ENCODE measurements at places on chromosomes 7 and 10. TPM values are rescaled to one million over a fixed set of nuclear protein-coding genes. Genes with fewer than 3 reads are reported as not detected.

DNA sequence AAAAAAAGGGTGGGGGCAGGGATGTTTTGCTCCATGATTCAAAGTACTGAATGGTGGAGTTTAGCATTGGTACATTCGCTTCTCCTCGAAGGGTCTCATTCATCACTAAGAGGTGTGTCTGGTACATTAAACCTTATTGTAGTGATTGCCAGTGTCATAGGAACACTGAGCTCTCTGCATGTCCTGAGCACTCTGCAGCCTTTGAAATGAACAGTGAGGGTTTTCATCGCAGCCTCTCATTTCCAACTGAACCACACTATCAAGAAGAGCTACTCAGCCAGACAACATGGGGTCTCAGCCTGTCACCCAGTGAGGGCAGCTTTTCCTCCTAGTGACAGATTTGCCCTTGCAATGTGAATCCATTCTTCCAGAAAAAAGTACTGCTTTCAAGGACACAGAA, 7.6 kb upstream of the DEPP1 start:
- no peak for DNase-seq

DNA sequence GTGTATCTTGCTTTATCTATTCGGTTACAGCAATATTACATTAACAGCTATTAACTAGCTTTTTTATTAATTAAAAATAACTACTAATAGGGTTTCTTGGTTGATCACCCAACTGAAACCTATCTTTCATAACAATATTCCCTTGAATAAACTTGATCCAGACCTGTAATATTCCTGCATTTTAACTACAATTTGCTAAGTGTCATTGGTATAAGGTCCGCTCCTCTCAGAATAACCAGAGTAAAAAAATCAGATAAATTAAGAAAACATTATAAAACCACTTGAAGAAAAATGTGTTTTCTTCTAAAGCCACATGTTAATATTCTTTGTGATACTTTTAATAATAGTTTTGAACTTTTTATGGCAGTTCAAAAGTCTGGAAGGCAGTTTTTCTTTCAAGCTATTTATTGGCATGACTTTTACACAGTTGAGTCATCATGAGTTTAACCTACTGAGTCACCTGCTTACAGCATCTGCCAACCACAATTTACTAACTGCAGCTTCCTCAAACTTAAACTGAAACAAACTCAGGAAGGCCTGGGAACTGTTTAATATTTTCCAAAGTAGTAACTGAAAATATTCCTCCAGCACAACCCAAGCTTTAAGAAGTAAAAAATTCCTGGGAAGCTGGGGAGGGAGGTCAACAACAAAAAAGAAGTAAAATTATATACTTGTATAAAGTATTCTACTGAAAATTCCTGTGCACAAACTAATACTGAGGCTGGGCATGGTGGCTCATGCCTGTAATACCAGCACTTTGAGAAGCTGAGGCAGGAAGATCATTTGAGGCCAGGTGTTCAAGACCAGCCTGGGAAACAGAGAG, 103.2 kb downstream of the NRBF2 start:
- DNase-seq = no peak

- no peak for DNase-seq
Measured at GRCh38 chr7:13159467-13160184, 472.2 kb downstream of the ARL4A start.

GRCh38 chr10:29740981-29741545, 106.3 kb upstream of the SVIL start:
- no peak for DNase-seq

GRCh38 chr10:63169624-63170023, 36.5 kb downstream of the NRBF2 start:
- DNase-seq = no peak

- no peak for DNase-seq
Measured at GRCh38 chr10:33249659-33250345, 84.7 kb downstream of the NRP1 start.

The HTR5A gene
- not detected for total RNA-seq

The RBM20 gene
- 0.15 TPM for total RNA-seq

The ARL3 gene
- 7.5 TPM for total RNA-seq
